Stimulated activated effector memory CD8-positive, alpha-beta T cell treated with anti-CD3 and anti-CD28 coated beads, Interleukin-12 subunit alpha, Interleukin-12 subunit beta, amount 100 ng/mL, for 72 hours (primary cell): ENCODE measurements at places on chromosomes 11 and 22.
A peak's percentile ranks its signal among the peaks of the same experiment; 100 is the strongest.

- DNase-seq: no peak
Measured at GRCh38 chr22:26846645-26847044, 189.3 kb downstream of the MIAT start.

DNA sequence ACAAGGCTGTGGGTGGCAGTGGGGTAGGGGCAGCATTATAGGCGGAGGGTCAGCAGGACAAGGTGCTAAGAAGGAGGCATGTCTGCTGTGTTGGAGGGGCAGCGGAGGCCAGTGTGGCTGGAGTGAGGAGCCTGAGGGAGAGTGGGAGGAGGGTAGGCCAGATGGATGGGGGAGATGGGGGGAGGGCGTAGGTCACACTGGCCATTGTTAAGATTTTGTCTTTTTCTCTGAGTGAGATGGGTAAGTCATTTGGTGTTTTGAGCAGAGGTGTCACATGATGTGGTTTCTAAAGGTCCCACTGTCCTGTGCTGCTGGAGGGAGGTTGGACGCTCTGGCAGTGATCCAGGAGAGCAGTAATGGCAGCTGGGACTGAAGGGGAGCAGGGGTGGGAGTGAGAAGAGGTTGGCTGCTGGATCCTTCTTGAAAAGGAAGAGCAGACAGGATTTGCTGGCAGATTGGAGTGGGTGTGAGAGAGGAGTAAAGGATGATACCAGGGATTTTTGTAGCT, 9.8 kb downstream of the PPP6R3 start:
- no peak for DNase-seq

GRCh38 chr11:9817191-9817590, 153.3 kb downstream of the SWAP70 start:
- no peak for DNase-seq

GRCh38 chr11:117273550-117274289, 17.4 kb upstream of the BACE1-AS start:
- no peak for DNase-seq

- no peak for DNase-seq
Measured at GRCh38 chr11:122478986-122479385, 176.5 kb upstream of the UBASH3B start.

DNA sequence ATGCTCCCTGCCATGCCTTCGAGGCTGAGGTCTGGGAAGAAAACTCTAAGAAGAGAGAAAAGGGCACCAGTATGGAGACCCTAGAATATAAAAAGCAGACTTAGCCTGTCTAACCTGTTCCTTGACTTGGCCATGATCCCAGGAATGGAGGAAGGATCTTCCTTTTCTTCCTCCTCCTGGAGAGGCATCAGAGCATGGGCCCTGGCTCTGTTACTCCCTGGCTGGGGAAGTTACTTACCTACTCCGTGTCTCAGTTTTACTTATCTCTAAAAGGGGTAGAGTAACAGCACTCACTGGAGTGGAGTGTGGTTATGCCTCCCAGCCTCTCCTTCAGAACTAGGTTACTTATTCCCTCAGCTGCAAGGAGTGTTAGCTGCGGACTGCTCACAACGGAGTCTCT, 55.2 kb upstream of the PHF21A start:
- no peak for DNase-seq

DNA sequence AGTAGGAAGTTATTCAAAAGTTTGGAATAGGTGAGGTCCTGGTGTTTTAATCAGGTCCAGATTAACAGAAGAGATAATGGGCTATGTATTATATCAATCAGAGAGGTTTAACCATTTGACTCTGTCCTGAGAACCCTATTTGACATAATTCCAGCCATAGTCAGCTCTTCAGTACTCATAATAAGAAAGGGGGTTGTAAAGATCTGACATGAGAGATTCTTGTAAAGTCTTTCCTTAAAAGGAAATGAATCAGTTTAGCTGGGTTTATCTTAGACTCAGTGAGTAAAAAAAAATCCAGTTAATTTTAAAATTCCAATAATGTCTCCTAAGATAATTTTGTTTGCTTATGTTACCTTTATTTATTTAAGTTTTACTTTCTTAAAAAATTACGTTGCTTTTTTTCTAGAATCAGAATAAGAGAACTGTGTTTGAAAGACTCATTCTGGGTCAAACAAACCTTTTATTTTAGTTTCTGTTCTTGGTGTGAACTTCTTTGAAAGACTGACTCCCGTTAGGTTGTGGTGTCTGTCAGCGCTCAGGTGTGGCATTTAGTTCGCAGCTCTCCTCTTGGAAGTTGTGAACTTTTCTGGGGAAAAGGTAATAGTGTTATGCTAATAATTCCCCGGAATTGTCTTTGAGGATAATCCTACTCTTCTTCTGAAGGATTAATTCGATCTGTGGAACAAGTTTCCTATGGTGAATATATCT, 20.5 kb downstream of the NUCB2 start:
- DNase-seq: no peak

GRCh38 chr11:116963813-116964212, 126.4 kb upstream of the APOA1 start:
- DNase-seq: no peak

DNA sequence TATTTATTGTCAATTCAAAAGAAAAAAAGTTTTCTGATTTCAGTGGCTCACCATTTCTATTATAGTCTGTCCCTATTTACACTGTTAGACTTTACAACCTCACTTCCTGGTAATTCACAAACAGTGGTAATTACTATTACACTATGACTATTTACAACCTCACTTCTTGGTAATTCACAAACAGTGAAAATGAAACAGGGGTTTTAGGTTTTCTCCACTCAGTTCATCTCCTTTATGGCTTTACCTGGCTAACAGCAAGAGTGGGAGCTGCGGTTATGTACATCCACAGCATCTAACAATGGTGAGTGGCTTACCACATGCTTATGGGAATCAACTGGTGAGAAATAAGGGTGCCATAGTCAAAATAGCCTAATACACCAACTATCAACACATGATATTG, 166.4 kb downstream of the CASP12 start:
- DNase-seq: peak; percentile 65

GRCh38 chr22:21681566-21682370, 16.0 kb downstream of the PPIL2 start:
- no peak for DNase-seq

GRCh38 chr11:86625544-86625943, 46.9 kb downstream of the ME3 start:
- no peak for DNase-seq

DNA sequence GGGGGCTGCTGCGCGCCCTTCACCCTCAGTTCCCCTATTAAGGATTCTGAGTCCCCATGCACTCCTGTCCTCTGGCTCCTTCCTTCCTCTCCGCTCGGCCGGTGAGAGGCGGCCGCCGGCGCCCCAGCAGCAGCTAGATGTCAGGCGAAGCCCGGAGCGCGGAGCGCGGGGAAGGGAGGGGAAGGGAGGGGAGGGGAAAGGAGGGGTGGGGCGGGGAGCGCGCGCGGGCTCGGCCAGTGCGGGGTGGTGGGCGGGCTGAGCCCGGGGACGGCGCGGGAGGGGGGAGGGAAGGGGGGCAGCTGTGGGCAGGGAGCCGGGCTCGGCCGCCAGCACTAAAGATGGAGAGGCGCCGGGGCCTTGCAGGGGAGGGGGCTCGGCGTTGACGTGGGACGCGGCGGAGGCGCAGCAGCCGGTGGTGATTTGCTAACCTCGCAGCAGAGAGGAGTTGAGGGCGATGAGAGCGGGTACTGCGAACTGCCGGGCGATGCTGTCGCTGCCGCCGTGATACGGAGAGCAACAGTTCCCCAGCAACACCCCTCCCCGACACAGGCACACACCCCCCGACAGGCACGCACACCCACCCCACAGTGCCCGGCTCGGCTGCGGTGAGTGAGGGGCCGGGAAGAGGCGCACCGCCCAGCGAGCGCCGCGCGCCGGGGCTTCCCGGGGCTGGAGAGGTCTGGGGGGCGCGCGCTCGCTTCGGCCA, at the start of gene ZBTB16:
TSS of gene ZBTB16 (plus strand) at position 434 of the 706 bp plus-strand sequence. CDS start 3,590 bp downstream, outside the sequence.
- no peak for DNase-seq
